ENCODE measurements at places on chromosomes 1 and 21. TPM values are rescaled to one million over a fixed set of nuclear protein-coding genes. Genes with fewer than 3 reads are reported as not detected.

DNA sequence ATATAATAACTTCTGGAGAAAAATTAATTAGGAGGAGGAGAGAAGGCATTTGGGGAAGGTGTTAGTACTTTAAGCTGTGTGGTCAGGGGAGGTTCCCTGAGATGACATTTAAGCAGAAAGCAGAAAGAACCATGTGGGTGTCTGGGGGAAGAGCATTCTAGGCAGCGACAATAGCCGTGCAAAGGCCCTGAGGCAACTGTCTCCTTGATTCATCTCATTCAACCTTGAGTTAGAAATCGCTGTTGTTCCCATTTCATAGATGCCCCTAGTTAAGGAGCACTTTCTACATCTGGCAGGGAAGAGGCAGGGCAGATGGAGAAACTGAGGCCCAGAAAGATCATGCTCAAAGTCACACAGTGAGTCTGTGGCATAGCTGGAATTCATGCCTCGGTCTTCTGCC is 108.6 kb upstream of the RUNX3 start:
- DNase-seq, result no peak

DNA sequence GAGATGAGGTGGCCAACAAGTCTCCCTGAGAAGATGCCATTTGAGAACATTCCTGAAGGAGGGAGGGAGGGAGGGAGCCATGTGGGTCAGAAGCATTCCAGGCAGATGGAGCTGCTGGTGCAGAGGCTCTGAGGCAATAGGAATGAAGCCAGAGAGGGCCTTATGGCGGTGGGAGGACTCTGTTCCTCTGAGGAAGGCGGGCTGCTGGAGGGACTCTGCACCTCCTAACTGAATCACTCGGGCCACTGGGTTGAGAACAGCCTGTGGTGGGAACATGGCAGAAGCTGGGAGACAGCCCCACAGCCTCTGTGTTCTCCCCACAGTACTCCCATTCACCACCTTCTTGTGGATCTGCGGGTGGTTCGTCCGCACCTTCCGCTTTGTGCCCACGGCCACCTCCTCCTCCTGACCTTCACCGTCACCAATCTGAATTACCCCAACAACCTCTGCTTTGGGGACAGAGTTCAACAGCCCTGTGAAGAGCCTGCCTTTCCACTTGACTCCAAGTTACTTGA is 2.4 kb upstream of the TMEM125 start:
- DNase-seq, result no peak

- DNase-seq, result no peak
These were observed 89.3 kb upstream of the EDEM3 start for GRCh38 chr1:184843732-184844495.

GRCh38 chr1:25194572-25195020 is 37.7 kb downstream of the SYF2 start:
- no peak for DNase-seq

GRCh38 chr1:238892612-238893011 is 493.8 kb upstream of the CHRM3 start:
- DNase-seq, result no peak

DNA sequence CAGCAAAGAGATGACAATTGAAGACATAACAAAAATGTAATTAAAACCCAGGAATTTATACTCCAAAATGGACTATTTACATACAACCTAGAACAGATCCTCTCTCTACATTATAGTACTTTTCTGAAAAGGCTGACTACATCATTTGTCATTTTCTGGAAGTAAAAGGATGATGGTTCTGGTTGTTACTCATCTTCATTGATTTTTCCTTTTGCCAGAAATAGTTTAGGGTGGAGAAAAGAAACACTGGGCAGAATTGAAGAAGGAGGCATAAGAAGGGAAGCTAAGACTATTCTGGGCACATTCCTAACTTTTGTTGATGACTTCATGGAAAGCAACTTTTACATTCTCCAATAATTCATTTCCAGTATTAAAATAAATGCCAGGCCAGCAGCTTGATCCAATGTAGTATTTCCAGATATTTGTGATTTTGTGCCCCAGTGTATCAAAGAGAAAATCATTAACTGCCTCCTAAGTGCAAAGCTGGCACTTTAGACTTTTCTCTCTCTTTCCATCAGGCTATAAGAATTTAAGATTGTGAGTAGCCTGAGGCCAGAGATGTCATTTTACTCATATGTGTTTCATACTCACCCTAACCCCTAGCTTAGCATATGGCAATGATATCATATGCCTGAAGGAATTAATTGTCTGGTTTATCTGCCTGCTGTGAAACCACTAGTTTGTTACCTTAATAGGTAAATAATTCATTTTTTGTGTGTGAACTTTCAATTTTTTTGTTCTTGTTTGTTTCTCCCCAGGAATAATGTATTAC is 369.5 kb upstream of the LYPLAL1 start:
- no peak for DNase-seq

Gene RGS7
- total RNA-seq, result 1.6 TPM

Data from endodermal cell (in vitro differentiated cells).